ACHN (cell line): ENCODE measurements at places on chromosomes 4 and X.

DNA sequence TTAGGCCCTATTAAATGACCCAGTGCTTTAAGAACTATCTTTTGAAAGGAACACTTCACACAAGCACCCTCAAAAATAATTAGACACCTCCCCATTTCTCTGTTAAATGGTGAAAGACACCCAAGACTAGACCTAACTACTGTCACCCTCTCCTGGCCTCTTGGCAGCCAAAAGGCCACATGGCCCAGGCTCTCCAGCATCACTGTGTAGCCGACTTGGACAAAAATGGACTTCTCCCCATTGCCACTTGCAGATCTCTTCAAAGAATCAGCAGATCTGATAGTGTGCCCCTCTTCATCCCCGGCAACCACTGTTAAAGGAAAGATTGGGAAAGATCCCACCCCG is 2.0 kb downstream of the MID1IP1 start:
- DNase-seq, result no peak

DNA sequence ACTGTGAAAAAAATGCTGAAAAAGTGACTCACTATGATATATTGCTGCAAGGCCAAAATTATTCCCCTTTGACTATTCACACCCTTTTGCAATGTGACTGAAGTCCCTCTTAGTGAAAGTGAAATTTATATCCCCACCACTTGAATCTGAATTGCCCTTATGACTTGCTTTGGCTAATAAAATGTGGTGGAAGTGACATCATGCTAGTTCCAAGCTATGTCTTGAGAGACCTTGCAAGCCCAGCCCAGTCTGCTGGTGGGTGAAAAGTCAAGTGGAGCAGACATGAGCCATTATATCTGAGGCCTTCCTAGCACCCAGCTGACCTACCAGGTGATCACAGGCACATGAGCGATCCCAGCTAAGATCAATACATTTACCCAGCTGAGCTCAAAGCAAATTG is 94.7 kb downstream of the LINC00632 start:
- no peak for DNase-seq

DNA sequence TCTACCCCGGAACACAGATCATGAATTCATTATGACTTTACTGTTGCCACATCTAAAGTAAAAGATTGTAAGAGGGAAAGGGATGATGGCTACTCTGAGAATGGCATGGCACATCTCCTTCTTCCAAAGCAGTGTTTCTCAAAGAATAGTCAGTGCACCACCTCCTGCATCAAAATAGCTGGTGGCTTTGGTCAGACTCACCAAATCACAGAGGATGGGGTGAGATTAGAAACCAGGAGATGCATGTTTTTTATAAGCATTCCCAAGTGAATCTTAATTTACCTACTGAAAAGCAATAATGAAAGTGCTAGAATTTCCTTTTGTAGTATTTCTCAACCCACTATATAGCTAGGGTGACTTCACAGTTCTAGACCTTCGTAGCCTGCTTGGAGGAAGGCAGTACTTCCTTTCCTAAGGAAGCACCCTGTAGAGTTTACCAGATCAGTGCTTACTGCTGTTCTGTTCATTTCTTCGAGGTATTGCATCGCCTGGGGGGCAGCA is 340.8 kb upstream of the KLF3 start:
- no peak for DNase-seq

DNA sequence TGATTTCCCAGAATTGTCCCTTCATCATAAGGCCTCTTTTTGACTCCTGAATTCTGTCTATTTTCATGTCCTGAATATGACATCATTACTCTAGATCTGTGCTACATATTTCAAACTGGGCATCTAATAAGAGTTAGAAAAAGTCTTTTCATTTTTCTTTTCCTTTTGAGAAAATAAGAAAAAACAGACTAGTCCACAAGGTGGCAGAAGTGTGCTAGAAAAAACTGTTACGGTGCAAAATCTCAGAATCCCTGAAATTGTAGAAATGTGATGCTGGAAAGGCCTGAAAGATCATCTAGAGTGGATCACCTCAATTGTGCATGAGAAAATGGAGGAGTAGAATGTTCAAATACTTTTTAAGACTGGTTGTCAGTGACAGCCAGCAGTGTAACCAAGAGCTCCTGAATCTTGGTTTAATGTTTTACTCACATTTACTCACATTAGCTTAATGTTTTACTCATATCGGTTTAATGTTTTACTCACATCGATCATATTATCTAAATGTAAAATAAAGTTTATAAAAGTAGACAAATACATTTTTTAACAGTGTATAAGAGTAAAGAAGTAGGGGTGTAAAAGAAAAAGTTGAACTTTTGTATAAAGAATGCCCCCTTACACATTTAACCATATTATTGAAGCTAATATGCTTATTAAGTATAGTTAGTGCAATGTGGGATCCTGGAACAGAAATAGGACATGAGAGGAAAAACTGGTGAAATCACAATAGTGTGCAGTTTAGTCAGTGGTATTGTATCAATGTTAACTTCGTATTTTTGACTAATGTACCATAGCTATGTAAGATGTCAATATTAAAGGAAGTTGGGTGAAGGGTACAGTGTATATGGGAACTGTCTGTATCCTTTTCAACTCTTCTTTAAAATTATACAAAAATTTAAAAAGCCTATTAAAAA is 15.2 kb downstream of the ASB11 start:
- peak; percentile 19 for DNase-seq

DNA sequence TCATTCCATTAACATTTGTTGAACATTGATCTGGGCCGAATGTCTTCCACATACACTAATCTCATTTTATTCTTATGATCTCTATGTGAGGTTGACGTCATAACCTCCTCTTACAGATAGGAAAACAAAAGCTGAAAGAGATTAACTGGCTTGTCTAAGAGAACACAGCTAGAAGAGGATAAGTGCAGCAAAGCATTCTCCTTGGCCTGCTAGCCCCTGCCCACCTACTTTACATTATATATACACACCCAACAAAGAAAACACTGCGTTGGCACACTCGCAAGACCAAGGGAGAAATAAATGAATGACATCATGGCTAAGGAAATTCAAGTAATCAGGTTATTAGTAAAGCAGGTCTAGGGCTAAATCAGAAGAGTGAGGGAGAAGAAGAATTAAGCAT is 138.4 kb downstream of the PARM1 start:
- DNase-seq, result no peak

DNA sequence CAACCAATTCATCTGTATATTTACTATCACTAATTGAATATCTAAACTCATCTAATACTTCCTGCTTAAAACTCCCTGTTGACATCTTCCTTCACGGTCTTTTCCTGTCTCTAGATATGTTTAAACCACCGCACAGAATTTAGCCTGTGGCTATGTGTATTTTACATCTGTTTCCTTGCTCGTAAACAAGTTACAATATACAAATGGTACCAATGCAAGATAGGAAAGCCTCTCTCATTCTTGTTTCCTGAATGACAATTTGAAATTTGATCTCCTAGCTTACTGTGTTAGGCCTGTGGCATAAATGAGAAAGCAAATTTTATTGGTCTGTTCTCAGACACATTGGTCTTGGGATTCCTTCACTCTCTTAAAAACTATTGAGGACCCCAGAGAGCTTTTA is 89.7 kb upstream of the PCDH7 start:
- DNase-seq, result no peak

- DNase-seq, result no peak
These were observed 38.6 kb downstream of the CENPU start for GRCh38 chr4:184695178-184695896.

GRCh38 chrX:109732017-109732801 is 848 bp downstream of the ACSL4 start:
- DNase-seq, result peak; percentile 50

GRCh38 chrX:149312988-149313387 is 192.1 kb downstream of the IDS start:
- no peak for DNase-seq

GRCh38 chr4:27062256-27062655 is 201.6 kb downstream of the STIM2 start:
- no peak for DNase-seq
